ENCODE measurements at places on chromosomes 3 and 15. TPM values are rescaled to one million over a fixed set of nuclear protein-coding genes. Genes with fewer than 3 reads are reported as not detected.

DNA sequence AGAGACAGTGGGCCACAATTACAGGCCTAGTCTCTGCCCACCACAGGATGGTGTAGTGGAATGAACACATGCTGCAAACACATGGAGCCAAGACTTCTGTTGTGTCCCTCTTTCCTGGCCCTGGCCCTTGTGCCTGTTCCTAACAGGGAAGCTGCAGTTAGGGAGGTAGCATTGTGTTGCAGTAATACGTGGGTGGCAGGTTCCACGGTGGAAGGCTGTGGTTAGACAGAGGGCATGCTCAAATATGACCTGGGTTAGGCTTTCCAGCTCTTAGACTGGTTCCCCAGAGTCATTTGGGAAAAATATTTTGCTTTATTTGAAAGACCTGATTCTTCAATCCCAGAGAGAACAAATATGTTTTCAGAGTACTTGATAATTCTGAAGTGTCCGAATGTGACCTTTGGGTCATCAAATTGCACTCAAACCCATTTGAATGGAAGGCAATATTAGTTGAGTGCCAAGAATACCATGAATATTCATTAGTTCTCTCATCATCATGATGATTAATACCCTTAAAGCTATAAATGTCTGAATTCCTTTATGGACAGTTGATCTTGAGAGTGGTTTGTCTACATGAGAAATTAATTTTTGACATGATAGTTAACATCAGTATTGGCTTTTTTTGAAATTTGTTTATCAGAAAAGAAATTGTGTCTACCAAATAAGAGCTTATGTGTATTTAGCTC is 28.5 kb downstream of the PLAAT1 start:
- no peak overlapping the region for H3K4me3 ChIP-seq
- H3K27ac ChIP-seq = no peak overlapping the region
- no peaks in the 10 kb centered on the region for H3K27me3 ChIP-seq
- H3K36me3 ChIP-seq = no peaks in the 10 kb centered on the region
- no peaks in the 10 kb centered on the region for H3K4me1 ChIP-seq

- no peak overlapping the region for H3K27ac ChIP-seq
- no peaks in the 10 kb centered on the region for H3K36me3 ChIP-seq
- no peak overlapping the region for H3K4me3 ChIP-seq
- no peaks in the 10 kb centered on the region for H3K4me1 ChIP-seq
- no peak for DNase-seq
Observed at GRCh38 chr3:60933824-60934223, 317.4 kb downstream of the FHIT start.

DNA sequence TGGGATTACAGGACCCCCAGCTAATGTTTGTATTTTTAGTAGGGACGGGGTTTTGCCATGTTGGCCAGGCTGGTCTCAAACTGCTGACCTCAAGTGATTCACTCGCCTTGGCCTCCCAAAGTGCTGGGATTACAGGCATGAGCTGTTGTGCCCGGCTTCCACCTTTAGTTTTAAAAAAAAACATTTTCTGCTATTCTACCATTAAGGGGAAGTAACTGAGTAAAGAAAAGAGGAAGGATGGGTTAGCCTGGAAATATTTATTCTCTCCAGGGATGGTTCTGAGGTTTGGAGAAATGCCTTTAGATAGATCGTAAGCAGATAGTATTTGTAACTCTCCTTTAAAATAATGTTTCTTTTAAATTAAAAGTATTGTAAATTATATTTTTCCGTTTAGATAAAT is 3.1 kb downstream of the AP4E1 start:
- H3K27me3 ChIP-seq = no peaks in the 10 kb centered on the region
- H3K36me3 ChIP-seq = 0 out of 2 replicates have a peak, but pooled peaks cover 3% of the 10 kb centered on the region
- no peaks in the 10 kb centered on the region for H3K4me1 ChIP-seq
- DNase-seq = no peak
- no peak overlapping the region for H3K27ac ChIP-seq
- H3K4me3 ChIP-seq = no peak overlapping the region

The IL12A gene
- polyA plus RNA-seq = 3.6 TPM

The FRMD5 gene
- 3.3 TPM for polyA plus RNA-seq
